ENCODE measurements at places on chromosomes 6 and 20.

GRCh38 chr6:15709651-15710269, 46.9 kb upstream of the DTNBP1 start:
- DNase-seq = no peak

DNA sequence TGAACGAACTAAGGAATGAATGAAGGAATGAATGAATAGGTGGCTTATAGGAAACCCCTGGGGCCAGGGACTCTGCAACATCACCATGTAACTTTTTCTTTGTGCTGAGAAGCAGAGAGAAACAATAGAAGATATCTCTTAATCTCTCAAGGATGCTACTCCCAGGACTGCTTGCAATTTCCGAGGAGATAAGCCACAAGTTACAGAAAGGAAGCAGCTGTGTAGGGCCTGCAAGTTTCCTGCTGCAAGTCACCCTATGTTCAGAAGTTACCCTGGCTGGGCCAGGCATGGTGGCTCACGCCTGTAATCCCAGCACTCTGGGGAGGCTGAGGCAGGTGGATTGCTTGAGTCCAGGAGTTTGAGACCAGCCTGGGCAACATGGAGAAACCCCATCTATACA, 7.3 kb upstream of the MAVS start:
- no peak for DNase-seq

DNA sequence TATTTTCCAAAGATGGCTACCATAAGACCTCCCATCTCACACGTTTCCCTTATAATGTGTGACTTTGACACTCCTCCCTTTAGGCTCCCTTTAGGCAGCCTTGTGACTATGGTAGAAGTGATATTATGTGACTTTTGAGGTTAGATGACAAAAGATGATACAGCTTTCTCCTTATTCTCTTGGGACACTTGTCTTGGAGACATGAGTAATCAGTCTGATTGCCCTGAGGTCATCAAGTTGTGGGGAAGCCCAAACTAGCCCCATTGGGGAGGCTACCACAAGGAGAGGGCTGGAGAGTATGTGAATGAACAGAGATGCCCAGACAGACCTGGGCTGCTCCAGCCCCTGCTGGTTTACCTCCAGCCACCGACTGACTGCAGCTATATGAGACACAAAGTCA, 10.6 kb upstream of the DLK2 start:
- DNase-seq = no peak

- peak; percentile 11 for DNase-seq
Observed at GRCh38 chr6:135280375-135281136, 99.4 kb downstream of the MYB start.

GRCh38 chr20:2692886-2693285, 306 bp downstream of the EBF4 start:
- DNase-seq = no peak

GRCh38 chr6:150813993-150814359, 51.5 kb upstream of the MTHFD1L start:
- DNase-seq = no peak

GRCh38 chr20:15895560-15896084, 677.6 kb downstream of the KIF16B start:
- DNase-seq = no peak

DNA sequence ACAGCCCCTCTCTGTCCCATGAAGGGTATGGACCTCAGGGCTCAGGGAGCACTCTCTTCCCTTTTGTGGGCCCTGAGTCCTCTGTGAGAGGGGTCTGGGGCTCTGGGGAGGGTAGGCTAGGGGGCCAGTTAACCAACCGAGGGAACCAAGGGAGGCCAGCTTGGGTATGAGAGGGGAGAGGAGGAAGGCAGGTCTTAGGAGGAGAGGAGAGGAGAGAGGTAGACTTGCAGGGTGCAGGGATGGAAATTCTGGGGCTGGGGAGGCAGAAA, 720 bp downstream of the DUSP15 start:
- DNase-seq = no peak

- DNase-seq = no peak
Observed at GRCh38 chr6:1325461-1326309, 13.8 kb downstream of the FOXQ1 start.

DNA sequence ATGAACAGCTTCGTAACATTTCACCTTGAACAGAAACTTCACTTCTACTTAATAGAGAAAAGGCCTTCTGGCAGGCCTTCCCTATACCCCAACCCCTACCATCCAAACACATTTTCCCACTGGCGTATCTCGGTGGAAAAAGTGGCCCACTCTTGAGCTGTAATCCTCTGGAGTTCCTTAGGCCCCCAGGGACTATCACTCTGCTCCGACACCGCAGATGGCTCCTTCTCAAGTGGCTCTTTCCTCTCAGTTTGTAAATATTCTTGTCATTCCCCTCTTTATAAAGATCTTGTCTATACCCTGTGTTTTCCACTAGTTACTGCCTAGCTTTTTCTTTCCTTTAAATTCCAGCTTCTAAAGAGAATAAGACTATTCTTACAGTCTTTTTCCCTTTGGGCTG, 108.7 kb downstream of the MYB start:
- no peak for DNase-seq

- no peak for DNase-seq
Observed at GRCh38 chr20:39632176-39632575, 670.0 kb downstream of the DHX35 start.

DNA sequence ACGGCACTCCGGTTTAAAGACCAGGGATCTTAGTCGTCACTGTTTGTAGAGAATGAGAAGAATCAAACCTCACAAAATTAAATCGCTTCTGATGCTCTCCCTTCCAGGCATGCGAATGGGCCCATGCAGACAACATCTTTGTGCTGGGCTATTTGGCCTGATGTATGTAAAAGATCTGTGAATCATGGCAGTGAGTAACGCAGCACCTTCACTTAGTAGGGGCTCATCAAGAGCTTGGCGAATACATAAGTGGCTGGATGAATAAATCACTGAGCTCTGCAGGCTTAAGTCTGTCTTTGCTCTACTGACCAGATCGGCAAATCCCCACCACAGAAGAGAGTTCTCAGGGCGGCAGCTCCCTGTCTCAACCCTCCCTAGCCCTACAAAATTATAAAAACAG, 44.8 kb upstream of the AFDN start:
- no peak for DNase-seq

DNA sequence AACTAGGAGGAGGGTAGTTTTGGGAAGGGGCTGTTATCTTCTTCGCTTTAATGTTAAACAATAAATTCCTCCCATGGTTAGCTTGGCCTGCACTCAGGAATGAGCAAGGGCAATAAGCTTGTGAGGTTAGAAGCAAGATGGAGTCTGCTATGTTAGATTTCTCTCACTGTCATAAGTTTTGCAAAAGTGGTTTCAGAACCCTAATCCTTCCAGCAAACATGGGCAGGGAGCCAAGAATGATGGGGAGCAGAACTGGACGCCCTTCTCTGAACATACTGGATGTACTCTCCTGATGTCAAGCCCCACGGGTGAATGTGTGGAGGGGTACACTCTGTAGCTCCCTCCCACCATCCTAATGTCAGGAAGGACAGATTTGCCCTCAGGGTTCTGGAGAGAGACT, 22.3 kb downstream of the C6orf163 start:
- DNase-seq = no peak

- DNase-seq = no peak
Observed at GRCh38 chr6:129015721-129016120, 132.8 kb downstream of the LAMA2 start.

GRCh38 chr20:32333988-32334885, 23.9 kb upstream of the ASXL1 start:
- no peak for DNase-seq

- DNase-seq = no peak
Observed at GRCh38 chr6:122809001-122809400, 19.9 kb downstream of the SMPDL3A start.

DNA sequence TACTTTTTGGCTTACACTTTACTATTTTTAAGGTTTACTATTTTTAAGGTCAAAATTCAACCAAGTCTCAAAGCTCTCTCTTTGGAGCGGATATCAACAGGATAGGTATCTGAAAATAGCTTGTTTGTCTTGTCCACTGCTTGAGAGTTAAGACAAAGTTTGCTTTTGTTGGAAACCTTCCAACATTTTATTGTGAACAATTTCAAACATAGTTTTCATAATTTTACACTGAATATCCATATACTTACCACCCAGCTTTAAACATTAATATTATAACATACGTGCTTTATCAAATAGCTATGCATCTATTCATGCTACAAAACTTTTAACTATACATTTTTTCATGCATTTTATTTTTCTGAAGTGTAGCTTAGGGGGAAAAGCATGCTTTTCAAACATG, 109.9 kb downstream of the FYN start:
- DNase-seq = no peak

GRCh38 chr6:4808396-4808795, 32.2 kb downstream of the CDYL start:
- no peak for DNase-seq

DNA sequence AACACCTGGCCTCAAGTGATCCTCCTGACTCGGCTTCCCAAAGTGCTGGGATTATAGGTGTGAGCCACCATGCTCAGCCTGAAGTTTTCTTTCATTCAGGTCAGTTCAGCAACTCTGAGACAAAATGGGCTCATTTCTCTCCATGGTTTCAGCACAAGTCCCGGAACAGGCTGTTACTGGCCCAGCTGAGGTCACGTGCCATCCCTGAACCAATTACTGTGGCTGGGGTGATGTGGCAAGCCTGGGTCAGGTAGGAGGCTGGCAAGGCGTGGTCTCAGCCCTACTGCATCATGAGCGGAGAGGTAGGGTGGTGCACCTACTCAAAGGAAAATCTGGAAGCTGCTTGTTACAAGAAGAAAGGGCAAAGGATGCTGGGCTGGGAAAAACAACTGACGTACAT, 326.4 kb downstream of the KIF16B start:
- DNase-seq = no peak

GRCh38 chr6:135183002-135183531, 2.0 kb downstream of the MYB start:
- no peak for DNase-seq

GRCh38 chr6:147508042-147508865, at the start of gene SAMD5:
Gene SAMD5, plus strand, starts transcription at chr6:147508690. Its CDS starts 239 bp downstream, at chr6:147508929.
- DNase-seq = peak; percentile 42

- DNase-seq = no peak
Observed at GRCh38 chr20:32070690-32071213, 18.7 kb downstream of the HCK start.

DNA sequence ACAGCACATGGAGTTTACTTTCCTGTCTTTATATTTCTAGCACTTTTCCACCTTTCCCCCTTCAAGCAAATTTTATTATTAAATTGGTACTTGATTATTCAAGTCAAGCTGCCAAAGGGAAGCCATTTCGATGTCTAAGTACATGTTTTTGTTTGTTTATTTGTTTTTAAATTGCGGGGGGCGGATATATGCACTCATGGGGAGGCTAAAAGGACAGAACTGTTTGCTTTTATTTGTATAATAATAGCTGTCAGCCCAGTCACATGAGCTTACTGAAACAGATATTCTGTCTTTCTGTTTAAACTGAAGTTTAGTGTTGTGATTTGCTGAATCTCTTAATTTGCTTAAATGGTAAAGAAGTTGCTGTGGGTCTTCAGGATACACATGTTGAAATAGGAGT, 49.6 kb upstream of the PLCG1 start:
- DNase-seq = no peak

GRCh38 chr6:10591422-10592160, 70.4 kb downstream of the GCNT2 start:
- no peak for DNase-seq

DNA sequence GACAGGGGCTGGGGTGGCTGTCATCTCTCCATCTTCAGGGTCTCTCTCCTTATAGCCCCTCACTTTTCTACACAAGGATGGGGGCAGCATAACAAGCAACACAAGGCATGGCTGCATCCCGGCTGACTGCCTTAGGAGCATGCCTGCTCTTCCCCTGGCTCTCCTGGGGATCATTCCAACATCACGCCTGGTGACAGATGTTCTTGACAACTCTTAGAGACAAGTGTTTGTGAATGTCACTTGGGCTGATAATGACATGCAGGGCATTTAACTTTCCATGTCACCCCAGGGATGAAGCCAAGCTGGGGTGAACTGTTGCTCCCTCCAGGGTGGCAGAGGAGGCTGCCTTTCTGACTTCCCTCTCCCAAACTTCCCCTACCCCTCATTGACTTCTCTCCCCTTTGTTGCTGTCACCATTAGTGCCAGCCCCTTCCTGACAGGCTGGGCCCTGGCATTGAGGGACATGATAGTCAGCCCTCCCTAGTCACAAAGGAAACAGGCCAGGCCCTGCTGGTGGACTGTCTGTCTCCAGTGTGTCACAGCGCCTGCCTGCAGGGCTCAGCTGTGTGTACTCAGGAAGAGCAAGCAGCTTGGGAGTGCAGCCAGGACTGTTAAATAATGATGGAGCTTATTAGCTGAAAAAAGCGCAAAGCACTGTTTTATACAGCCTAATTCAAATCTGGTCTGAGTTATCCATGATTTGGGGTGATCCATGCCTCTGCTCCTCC, 161.8 kb downstream of the LRFN2 start:
- peak; percentile 17 for DNase-seq

GRCh38 chr6:135033238-135033637, 21.4 kb downstream of the HBS1L start:
- DNase-seq = no peak

- DNase-seq = peak; percentile 13
Observed at GRCh38 chr20:16203096-16203495, 370.2 kb downstream of the KIF16B start.

DNA sequence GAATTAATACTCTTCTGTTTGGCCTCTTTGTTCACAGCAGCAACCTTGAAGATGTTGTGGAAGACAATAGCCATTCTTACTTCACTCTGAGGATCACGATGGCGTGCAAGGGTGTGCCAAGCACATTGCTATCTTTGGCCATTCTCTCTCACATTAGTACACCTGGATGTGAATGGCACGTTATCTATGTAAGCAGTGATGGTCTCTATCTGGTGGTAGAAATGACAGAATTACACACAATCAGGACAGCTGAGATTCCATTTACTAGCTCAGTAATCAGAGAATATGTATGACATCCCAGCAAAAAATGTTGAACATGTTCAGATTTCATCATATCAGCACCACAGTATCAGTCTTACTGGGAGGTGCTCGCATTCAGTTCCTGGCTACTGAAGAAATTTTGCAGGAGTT, 116.2 kb downstream of the LCA5 start:
- no peak for DNase-seq

DNA sequence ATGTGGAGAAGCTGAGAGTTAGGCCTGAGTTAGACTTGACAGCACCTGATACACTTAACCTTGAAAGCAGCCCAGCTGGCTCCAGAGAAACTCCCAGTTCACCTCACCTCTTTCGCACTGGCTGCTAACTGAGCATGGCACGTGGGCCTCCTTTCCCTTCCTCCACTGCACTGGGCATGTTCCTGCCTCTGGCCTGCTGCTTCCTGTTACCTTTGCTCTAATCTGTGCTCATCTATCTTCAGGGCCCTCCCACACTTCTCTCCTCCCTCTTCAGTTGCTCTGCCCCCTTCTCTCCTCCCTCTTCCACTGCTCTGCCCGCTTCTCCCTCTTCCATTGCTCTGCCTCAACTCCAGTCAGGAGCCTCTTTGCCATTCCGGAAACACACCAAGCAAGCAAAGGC, 13.7 kb upstream of the UBE2V1 start:
- DNase-seq = no peak

GRCh38 chr6:111586554-111586953, 19.1 kb downstream of the TRAF3IP2 start:
- DNase-seq = no peak

- DNase-seq = peak; percentile 71
Observed at GRCh38 chr6:163738725-163739407, 324.3 kb downstream of the QKI start.

- DNase-seq = no peak
Observed at GRCh38 chr6:37060195-37060559, 54.7 kb downstream of the FGD2 start.

- DNase-seq = no peak
Observed at GRCh38 chr20:34240693-34241615, at the start of gene ASIP. Gene ASIP, plus strand, starts transcription at chr20:34241423. Its CDS starts 18,952 bp downstream, at chr20:34260375.
